Left forelimb (tissue), 1 donor: ENCODE measurements at places on chromosomes 2 and 18.

DNA sequence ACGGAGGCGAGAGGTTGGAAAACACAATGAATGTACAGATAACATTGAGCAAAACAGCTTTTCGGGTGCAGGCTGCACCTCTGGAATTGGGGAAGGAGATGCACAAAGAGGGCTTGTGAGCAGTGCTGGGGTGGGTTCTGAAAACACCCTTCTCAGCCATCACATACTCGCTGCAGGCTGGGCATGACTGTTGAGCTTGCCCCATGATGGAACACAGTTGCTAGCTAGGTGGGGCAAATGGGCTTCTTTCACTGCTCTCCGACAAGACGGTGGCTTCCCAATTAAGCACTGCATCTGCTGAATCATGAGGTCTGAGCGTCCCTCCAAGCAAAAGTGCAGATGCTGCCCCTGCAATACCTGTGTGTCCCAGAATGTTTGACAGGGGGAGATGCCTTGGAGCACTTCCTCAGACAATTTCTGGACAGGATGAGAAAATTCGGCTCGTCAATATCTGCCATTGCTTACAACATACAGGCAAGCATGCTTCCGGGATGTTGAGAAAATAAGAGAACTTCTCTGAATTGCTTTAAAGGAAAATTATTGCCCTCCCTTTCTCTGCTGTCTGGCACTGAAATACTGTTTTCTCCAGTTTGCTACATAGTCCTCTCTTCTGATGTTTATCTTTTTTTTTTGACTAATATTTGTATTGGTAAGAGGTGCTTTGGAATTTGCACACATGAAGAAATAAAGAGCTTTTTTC is 77.3 kb upstream of the SH3BP4 start:
- DNase-seq = no peak

DNA sequence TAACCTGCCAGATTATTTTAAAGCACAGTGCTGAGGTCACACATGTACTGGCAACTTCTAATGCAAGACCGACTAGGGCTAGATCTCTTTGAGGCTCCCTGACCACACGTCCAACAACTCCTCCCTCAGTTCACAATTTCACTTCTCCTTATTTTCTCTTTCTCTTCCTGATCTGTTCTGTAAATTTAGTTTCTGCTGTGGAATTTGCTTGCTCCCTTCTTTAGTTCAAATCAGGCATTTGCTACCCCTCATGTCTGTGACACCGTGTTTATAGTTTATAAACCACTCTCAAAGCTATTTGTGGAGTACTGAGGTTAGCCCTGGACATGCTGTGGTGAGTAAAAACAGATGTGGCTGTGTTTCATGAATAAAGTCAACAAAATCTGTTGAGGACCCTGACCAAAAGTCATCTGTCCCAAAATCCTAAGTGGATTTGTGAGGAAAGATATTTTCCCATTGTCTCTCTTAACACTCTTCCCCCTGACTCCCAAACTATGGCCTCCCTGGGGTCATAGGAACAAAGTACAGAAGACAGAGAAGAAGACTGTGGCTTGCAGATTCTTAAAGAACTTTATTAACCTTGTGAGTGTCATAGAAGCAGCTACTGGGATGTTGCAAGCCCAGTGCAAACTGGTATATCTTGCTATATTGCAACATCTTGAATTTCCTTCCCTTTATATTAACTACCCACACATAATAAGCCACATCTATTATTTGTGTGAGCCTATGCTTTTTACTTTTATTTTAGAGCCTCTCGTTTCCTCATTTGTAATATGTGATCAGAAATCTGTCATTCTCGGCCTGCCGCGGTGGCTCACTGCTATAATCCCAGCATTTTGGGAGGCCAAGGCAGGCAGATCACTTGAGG is 3.5 kb upstream of the NAGK start:
- DNase-seq = no peak

- no peak for DNase-seq
These were observed 45.5 kb upstream of the FOSL2 start for GRCh38 chr2:28347193-28347592.

GRCh38 chr2:240425236-240425615 is 10.2 kb upstream of the GPC1 start:
- peak; percentile 45 for DNase-seq

GRCh38 chr2:9099341-9099751 is 95.9 kb upstream of the MBOAT2 start:
- DNase-seq = no peak

DNA sequence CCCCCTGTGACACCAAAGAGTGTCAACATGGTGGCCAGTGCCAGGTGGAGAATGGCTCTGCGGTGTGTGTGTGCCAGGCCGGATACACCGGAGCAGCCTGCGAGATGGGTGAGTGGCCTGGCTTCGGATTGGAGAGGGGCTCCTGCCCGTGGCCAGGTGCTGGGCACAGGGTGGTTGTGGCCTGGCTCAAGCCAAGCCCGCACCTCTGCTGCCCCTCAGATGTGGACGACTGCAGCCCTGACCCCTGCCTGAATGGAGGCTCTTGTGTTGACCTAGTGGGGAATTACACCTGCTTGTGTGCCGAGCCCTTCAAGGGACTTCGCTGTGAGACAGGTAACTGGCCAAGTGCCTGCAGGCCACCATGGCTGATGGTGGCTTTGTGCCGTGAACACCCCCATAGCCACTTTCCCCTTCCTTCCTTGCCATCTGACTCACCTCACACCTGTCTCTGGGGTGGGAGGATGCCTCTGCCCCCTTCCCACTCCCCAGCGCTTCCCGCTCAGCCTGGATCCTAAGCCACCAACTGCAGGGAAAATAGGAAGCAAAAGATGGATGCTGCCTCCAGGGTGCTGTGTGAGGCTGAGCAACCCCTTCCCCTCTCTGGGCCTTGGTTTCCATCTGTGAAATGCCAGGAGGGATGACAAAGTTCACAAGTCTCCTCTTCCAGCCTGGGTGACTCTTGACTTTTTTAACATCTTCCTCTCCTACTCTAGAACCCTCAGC is 41.8 kb downstream of the SNED1 start:
- no peak for DNase-seq

DNA sequence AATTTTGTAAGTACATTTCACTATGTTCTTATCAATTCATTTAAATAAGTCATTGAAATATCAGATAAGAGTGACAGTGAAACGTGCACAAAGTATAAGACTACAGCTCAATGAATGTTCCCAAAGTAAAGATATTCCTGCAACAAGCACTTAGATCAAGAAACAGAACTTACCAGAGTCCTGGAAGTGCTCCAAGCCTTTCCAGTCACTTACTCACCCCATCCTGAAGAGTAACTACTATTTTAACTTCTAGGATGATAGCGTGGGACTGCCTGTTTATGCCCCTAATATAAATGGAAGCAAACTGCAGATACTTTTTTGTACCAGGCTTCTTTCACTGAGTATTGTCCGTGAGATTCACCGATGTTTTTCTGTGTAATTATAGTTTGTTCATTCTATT is 768.9 kb downstream of the SLC4A3 start:
- no peak for DNase-seq

DNA sequence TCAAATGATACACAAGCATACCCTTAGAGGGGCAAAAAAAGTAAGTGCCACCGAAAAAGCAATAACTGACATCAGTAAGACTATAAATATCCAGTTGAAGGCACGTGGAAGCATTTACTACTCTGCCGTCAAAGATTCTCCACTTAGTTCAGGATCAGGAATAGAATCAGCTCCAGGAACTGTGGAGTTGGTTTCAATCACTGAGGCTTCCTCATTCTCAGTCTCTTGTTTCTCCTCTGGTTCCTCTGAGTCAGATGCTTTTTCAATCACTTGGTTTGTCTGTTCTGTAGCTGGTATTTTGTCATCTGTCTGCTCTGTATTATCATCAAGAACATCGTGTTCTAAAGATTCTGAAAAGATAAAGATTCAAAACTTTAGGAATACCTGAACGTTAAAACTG is 72.2 kb downstream of the LNPK start:
- no peak for DNase-seq

- DNase-seq = no peak
These were observed 151.9 kb downstream of the FMNL2 start for GRCh38 chr2:152486737-152487400.

- no peak for DNase-seq
These were observed 40.4 kb upstream of the CTDP1 start for GRCh38 chr18:79639072-79639829.

DNA sequence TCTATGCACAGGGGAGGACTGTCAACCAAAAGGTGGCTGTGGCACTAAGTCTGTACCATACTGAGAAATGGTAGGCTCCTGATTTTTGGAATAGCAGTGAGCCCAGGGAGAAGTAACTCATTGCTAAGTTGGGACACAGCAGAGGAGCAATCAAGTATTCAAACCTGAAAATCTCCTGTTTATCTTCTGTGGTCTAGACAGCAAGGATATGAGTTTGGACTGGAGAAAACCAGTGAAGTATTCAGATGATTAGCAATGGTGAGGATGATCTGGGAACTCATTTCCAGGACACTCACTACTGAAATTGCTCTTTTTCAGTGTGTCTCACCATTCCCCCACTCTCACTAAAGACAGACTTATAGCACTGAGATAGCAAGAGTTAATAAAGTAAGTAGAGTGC is 112.0 kb downstream of the GULP1 start:
- no peak for DNase-seq

- no peak for DNase-seq
These were observed 342.8 kb downstream of the EIPR1 start for GRCh38 chr2:3034856-3035255.

DNA sequence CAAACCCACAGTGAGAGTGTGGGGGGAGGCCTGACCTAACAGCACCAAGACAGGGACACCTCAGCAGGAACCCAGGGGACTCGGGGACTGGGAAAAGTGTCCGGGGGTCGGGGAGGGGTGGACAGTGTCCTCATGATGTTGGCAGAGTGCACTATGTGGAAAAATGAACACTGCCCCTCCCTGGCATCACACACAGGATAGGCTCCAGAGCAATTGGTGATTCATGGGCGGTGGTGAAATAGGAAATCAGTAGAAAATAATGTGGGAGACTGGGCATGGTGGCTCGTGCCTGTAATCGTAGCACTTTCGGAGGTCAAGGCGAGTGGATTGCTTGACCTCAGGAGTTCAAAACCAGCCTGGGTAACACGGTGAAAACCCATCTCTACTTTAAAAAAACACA is 3.6 kb upstream of the ANO7 start:
- no peak for DNase-seq

DNA sequence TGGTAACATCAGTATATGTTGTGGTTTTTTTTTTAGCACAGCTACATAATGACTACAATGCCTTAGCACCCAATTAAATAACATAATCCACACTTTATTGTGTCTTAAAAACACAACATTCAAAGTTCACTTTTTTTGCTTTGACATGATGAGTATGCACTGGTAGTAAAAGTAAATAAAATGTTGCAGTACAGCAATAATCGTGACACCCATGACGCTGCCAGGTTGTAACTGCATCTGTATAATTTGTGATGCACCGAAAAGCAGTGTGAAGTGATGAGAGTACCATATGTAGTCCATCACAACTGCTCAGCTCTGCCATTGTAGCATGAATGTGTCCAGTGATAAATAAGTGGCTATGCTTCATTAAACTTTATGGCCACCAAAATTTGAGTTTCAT is 15.7 kb downstream of the PPP1CB start:
- no peak for DNase-seq

DNA sequence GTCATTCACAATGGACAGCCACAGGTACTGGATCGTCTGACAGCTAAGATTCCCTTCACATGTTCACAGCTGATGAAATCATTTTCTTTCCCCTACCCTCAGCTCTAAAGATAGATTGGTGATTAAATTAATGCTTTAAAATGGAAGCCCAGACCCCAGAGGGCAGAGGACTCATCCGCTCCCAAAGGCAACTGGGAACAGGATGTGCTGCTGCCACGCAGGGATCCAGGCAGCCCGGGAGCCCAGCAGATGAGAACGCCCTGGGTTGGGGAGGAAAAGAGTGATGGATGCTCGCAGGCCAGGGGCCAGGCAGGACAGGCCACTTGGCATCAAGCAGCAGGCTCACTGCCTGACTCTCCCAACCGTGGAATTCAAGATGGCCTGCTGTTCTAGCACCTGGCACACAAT is 41.3 kb downstream of the HDHD2 start:
- no peak for DNase-seq

DNA sequence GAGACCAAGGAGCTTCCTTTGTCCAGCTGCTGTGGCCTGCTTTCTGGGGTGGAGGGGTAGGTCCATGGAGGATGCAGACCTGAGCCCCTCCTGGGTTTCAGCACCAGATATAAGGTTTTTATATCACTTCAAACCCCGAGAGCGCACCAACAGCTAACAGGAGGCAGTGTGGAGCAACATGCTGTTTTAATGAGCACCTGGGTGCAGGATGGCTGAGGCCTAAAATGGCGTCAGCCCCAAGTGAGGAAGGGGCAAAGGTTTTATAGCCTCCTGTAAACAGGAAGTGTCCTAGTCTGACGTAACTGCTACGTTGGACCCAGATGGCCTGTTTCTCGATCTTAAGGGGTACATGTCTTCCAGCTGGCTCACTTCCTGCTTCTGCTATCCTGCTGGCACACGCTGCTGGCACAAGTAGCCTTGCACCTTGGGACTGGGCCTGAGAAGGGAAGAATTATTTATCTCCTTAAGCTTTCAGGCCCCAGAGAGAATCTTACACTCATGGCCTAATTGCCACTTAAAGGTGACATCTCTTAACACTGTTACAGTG is 11.4 kb upstream of the REG1B start:
- no peak for DNase-seq

DNA sequence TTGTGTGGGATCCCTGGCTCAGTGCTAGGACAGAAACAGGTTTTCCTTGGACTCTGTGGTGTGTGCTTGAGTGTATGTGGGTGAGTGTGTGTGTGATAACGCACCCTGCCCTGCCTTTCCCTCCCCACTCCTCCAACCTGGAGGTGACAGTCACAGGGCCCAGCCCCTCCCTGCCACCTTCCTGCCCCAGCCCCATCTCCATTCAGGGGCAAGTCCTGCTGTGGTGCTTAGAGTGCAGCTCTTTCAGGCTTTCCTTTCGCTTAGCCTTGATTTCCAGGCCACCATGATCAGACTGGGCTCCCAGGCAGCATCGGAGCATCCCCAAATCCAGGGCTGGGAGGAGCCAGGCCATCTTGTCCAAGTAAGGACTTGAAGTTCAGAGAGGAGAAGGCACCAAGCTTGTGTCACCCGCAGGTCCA is 185.2 kb downstream of the ZFP36L2 start:
- no peak for DNase-seq

- DNase-seq = no peak
These were observed 163.8 kb upstream of the MEX3C start for GRCh38 chr18:51361130-51361860.
